ENCODE measurements at places on chromosomes 16 and 17.

GRCh38 chr17:74446551-74447500 lies 14.9 kb downstream of the GPRC5C start:
- DNase-seq: no peak

GRCh38 chr16:78460428-78460827 lies 361.0 kb downstream of the WWOX start:
- DNase-seq: no peak

GRCh38 chr17:71790791-71791190 lies 330.0 kb upstream of the SOX9 start:
- DNase-seq: peak; percentile 24

DNA sequence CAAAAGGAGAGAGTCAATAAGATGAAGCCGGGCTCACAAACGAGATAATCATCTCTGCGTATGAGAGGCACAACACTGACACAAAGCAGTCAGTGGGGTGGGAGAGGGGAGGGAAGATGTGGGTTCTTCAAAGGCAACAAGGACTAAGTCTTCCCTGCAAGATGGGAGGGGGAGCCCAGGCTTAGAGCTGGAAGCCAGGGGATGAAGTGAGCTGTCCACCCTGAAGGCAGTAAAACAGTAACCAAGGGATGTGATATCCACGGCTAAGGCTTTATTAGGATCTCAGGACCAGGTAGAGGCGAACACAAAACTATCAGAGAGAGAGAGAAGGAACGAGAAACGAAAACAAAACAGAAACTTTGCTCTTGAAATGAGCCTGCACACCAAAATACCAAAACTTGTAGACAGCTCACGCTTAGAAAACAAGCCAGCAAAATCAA lies 115.9 kb downstream of the DYNLRB2 start:
- peak; percentile 11 for DNase-seq

DNA sequence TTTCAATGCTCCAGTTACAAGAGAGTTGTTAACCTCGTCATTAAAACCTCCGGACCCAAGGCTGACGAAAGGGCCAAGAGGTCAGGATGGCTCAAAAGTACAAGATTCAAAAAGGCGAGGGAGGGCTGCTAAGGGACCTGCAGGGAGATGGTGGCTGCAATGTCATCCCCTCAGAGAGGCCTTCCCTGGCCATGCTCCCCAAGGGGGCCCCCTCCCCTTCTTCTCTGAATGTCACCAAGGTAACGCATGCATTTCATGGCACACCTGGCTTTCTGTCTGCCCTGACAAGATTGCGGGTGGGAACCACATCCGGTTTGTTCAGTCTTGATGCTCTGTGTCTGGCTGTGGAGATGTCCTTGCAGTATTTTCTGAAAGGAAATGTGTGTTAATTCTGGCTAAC lies 89.9 kb downstream of the C16orf78 start:
- no peak for DNase-seq

All from AG10803 (cell line).